ENCODE measurements at places on chromosomes 6 and 20.

DNA sequence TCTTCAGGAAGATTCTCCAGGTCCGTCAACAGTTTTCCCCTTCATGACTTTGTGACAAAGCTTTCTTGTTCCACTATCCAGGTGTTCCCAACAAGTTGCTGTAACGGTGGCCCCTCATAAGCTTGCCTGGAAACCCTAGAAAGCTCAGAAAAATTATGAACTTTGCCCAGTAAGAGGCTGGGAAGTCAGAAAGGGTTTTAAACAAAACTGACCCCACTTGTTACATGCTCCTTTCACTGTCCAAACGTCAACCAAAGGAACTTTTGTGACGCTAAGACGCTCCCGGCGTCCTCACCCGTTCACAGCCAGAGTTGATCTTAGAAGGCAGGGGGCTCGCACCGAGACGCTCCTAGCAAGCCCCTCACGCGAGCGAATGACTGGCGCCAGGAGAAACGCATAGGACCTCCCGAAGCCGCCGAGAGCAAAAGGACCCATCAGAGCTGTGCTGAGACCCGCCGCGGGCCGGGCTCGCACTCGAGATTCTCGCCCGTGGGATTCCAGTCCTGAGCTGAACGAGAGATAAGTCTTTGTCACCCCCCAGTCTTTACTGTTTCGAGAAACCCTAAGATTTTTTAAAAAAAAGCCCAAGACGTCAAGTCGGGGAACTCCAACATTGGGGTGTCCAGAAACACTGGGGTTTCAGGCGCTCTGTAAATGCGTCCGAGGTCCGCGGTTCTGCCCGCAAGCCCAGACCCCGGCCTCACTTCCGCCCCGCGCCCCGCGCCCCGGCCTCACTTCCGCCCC, 544 bp upstream of the ACAT2 start:
- no peak for DNase-seq

DNA sequence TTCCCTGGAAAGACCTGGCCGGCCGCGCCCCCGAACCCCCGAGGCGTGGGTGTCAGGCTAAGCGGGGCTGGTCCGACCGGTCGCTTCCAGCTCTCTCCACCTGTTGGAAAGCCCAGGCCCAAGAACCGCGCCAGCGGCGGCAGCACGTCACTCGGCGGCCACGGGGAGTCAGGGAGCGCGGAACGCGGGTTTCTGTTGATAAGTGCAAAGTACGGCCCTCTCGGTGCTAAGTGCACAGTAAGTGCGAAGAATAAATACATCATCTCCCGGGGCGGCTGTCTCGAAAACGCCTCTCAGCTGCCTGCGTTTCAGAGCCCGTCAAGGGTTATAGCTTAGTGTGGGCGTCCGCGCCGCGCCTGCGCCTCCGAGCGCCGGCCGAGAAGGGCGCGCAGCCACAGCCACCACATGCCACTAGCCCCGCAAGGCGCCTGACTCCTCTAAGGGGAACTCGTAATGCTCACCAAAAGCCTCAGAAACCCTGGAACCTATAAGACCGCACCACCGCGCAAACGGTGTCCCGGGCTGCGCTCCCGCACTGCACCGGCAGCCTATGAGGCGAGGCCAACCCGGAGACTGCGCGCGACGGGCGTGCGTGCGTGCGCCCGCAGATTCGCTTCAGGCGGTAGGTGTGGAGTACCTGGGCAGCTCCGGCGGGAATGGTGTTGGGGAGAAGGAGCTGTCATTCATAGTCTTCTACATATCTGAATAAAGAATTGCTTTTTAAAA, 9.2 kb upstream of the TBX18 start:
- no peak for DNase-seq

DNA sequence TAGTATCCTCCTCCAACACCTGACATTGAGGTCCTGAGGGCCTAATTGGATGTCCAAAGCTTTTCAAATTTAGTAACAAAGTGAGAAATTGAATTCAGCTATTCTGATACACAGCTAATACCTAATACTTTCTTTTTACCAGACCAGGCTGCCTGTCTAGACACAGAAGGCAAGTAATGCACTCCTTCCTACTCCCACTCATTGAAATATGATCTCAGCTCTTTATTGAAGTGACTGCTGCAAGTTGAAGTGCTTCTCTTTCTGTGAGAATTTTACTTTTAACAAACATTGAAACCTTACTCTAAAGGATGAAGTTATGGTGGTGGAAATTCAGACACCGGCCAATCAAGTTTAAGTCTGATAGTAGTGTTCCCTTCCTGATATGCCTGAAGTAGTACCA, 90.8 kb upstream of the OGFRL1 start:
- DNase-seq: peak; percentile 29

GRCh38 chr6:96537726-96538125, 16.1 kb downstream of the UFL1 start:
- no peak for DNase-seq

Data from AG04449 (cell line).